ENCODE measurements at places on chromosomes 11 and 22. TPM values are rescaled to one million over a fixed set of nuclear protein-coding genes. Genes with fewer than 3 reads are reported as not detected.

DNA sequence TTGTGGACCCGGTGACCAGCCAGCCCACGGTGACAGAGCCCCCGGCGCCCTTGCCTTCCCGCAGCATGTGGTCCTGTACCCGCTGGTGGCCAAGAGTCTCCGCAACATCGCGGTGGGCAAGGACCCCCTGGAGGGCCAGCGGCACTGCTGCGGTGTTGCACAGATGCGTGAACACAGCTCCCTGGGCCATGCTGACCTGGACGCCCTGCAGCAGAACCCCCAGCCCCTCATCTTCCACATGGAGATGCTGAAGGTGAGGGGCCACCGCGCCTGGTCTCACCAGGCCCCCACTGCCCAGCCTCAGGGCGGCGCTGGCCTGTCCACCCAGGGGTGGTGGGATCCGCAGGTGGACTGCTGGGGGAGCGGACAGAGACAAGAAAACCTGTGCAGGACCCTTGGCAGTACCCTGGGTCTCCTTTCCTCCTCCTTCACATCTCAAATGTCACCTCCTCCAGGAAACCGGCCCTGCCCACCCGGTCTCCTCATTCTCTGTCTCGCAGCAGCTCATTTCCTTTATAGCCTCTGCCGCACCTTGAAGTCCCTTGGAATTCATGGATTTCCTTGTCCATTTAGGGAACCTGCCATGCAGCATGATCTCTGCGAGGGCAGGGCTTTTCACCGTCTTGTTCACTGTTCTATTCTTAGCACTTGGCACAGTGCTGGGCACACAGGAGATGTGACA lies 6.5 kb downstream of the AIP start:
- H3K4me1 ChIP-seq = no peaks in the 10 kb centered on the region
- peaks cover 11% of the 10 kb centered on the region for H3K36me3 ChIP-seq
- DNase-seq = peak; percentile 43
- H3K27ac ChIP-seq = no peak overlapping the region
- no peak overlapping the region for H3K4me3 ChIP-seq

DNA sequence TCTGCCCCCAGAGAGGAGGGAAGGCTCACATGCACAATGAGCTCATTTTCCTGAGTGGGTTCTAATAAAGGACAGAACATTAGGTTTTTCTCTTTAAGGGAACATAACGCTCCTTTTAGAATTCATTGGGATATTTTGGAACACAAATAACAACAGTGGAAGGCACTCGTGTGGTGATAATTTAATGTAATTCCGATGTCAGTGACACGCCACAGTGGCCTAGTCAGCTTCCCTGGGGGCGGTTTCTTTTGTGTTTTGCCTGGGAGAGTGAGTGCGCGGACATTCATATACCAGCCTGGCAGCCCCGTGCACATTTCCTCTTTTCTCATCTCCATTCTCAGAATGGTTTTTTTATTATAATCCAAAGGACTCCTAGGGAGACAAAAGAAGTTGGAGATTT lies 41.1 kb downstream of the SEZ6L start:
- H3K4me1 ChIP-seq = no peaks in the 10 kb centered on the region
- H3K4me3 ChIP-seq = no peak overlapping the region
- DNase-seq = no peak

MRGPRX4 gene
- total RNA-seq = not detected

GGTLC3 gene
- total RNA-seq = not detected

DNA sequence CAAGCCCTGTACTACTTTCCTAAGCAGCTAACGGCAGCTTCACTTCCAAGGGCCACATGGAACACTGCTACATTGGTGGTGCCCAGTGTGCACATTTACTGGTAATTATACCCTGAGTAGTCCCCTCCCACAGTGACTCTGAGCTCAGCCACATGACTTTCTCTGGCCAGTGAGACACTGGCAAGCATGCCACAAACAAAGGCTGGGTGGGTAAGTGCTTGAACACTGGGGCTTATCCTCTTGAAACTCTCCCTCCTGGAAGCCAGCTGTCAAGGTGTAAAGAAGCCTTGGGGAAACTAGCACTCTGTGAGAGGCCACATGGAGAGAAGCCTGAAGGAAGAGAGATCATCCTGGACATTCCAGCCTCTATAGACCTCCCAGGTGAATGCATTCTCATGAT lies 54.4 kb upstream of the DRD2 start:
- H3K4me3 ChIP-seq = no peak overlapping the region
- peak; percentile 44 for DNase-seq
- no peaks in the 10 kb centered on the region for H3K27me3 ChIP-seq
- H3K27ac ChIP-seq = no peak overlapping the region

UBQLNL gene
- total RNA-seq = 0.26 TPM

OR52A1 gene
- 12.1 TPM for total RNA-seq

DNA sequence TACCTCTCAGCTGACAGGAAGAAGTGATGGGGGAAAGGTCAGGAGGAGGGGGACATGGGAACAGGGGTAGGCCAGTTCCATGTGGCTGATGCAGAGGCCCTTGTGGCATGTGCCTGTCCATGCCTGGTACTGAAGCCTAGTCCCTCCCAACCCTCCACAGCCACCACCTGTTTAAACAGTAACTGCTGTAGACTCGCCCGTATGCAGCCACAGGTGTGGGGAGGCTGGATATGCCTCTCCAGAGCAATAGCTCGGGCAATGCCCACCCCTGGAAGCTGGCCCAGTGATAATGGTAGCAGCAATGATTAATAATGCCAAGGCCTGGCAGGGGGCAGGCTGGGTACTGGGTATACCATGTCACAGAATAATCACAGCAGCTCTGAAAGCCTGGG lies 2.3 kb downstream of the SMTN start:
- no peaks in the 10 kb centered on the region for H3K27me3 ChIP-seq
- H3K27ac ChIP-seq = no peak overlapping the region
- peaks cover 13% of the 10 kb centered on the region for H3K4me1 ChIP-seq
- DNase-seq = no peak
- H3K4me3 ChIP-seq = peak overlapping the region; percentile 86
- no peaks in the 10 kb centered on the region for H3K36me3 ChIP-seq

GRCh38 chr22:20955548-20955947 lies 11.5 kb upstream of the AIFM3 start:
- H3K4me1 ChIP-seq = peaks cover 8% of the 10 kb centered on the region
- no peaks in the 10 kb centered on the region for H3K27me3 ChIP-seq
- H3K4me3 ChIP-seq = no peak overlapping the region
- no peak overlapping the region for H3K27ac ChIP-seq

- peak overlapping the region; percentile 97 for H3K27ac ChIP-seq
- no peak for DNase-seq
- no peaks in the 10 kb centered on the region for H3K4me1 ChIP-seq
Observed at GRCh38 chr22:26394777-26395176, 34.3 kb upstream of the ASPHD2 start.

DNA sequence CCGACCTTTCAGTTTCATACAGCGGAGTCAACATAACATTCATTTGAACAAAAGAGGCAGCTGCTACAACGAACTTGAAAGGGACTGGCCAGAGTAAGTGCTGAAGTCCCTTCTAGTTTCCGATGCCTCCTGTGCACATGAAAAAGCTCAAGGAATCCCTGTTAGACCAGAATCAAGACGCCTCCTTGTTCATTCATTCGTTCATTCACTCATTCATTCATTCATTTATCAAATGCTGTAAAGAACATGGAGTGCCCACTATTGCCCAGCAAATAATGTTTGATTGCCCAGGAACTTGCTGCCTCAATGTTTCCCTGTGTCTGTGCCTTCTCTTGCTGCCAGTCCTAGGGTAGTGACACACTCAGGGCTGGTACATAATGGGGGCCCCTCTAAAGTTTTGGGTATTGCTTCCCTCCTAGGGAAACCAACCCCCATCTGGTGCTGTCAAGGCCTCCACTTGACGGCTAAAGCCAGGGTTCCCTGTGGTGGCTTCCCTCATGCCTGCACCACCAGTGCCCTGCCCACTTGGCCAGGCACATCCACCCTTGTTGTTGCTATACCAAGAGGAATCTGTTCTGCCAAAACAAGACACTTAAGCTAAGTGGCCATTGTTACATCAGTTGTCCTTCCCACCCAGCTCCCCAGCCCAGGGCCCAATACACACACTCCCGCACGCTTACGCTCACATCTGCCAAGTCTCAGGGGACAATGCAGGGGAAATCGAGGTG lies 3.8 kb downstream of the TMPRSS13 start:
- H3K4me1 ChIP-seq = peaks cover 10% of the 10 kb centered on the region
- H3K27ac ChIP-seq = no peak overlapping the region
- no peak for DNase-seq
- peaks cover 21% of the 10 kb centered on the region for H3K27me3 ChIP-seq

MUC5AC gene
- not detected for total RNA-seq

GRCh38 chr22:39268645-39269044 lies 23.9 kb upstream of the PDGFB start:
- H3K27ac ChIP-seq = no peak overlapping the region
- DNase-seq = no peak
- no peaks in the 10 kb centered on the region for H3K36me3 ChIP-seq
- H3K27me3 ChIP-seq = no peaks in the 10 kb centered on the region
- H3K4me3 ChIP-seq = no peak overlapping the region
- H3K4me1 ChIP-seq = no peaks in the 10 kb centered on the region

GRCh38 chr11:116721988-116722387 lies 50.8 kb downstream of the BUD13 start:
- H3K4me3 ChIP-seq = no peak overlapping the region
- no peaks in the 10 kb centered on the region for H3K27me3 ChIP-seq
- H3K4me1 ChIP-seq = no peaks in the 10 kb centered on the region
- H3K27ac ChIP-seq = no peak overlapping the region
- H3K36me3 ChIP-seq = no peaks in the 10 kb centered on the region

DNA sequence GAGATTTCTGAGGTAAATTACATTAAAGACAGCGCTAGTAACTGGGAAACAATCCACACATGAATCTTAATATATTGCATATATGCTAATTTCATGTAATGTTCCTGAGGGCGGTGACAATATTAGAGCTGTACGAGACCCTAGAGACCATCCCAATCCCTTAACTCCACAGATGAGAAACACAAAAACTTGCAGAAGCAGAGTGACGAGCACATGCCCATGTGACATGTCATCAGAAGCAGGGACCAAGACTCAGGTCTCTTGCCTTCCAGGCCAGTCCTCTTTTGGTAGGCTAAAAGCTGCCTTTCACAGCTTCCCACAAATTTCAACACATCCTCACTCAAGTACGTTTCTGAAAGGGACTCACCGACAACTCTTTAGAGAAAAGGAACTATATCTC lies 11.8 kb downstream of the MAPK1 start:
- H3K4me3 ChIP-seq = no peak overlapping the region
- peaks cover 3% of the 10 kb centered on the region for H3K4me1 ChIP-seq
- DNase-seq = no peak
- H3K27ac ChIP-seq = no peak overlapping the region
- H3K36me3 ChIP-seq = peaks cover 14% of the 10 kb centered on the region
- no peaks in the 10 kb centered on the region for H3K27me3 ChIP-seq
